ENCODE measurements at places on chromosomes 7 and 10.

DNA sequence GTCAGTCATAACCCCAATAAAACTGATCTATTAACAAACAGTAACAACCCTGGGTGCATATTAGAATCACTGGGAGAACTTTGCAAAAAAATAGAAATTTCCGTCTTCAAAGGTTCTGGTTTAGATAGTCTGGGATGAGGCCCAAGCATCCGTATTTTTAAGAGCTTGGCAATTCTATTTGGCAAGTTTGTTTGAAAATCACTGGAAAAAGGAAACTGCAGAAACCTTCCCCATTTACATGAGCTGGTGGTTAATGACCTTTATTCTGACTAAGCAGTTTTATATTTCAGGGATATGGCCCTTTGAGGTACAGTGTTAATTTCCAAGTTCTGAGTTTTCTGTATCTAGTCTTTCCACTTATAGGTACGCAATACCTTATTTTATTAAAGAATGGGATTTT is 115.8 kb upstream of the PRR15 start:
- DNase-seq, result no peak

DNA sequence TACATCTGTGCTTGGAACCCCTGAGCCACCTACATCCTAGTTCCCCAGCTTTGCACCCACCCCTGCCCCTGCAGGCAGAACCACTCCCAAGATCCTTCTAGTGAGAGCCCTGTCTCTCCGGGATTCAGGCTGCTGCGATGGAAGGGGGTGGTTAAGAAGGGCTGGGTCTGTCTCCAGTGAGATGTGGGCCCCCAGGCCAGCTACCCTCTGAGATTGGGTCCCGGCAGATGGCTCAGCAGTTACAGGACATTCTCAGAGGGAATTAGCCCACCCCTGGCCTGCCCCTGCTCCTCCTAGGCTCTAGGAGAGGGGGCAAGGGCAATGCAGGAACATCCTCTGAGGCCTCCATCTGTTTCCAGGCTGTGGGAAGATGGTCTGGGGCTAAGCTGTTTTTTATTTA is 27.7 kb downstream of the SLC29A3 start:
- no peak for DNase-seq

- no peak for DNase-seq
These were observed 293.2 kb downstream of the GRID1 start for GRCh38 chr10:86073199-86073977.

GRCh38 chr7:1692515-1693418 is 22.7 kb downstream of the ELFN1 start:
- no peak for DNase-seq

DNA sequence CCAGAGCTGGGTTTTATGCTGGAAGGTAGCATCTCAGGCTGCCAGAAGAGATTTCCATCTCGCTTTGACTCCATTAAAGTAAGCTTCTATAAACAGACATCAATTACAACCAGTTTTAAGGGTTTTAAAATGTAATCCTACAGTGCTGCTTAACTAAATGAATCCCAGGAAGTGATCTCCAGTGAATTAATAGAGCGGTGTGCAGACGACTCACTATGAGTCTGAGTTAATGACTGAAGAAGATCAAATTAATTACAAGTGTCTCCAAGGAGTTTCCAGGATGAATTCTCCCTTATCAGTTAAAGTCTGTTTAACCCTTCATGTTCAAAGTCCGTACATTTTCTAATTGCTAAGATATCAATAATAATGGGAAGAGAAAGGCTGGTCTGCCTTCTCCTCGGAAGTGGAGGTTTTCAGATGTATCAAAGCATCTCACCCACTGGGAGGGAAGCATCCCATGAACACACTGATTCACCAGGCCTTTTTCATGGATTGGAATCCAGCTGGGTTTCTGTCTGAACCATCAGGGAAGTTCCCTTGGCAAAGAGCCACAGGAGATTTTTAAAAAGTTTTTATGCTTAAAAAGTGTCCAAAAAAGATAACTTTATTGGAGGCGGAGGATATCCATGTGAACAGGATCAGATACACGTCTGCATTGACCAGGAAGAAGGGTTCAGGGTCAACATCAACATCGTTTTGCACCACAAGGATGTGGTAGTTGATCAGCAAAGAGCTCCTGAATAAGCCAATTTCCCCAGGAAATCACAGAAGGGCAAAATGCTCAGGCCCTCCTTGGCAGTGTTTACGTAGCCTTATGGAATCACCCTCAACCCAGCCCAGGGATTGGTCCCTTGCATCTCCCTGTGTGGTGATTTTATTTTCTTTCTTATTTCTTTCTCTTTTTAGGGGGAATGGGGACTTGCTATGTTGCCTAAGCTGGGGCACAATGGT is 288.2 kb downstream of the POU6F2 start:
- peak; percentile 45 for DNase-seq

DNA sequence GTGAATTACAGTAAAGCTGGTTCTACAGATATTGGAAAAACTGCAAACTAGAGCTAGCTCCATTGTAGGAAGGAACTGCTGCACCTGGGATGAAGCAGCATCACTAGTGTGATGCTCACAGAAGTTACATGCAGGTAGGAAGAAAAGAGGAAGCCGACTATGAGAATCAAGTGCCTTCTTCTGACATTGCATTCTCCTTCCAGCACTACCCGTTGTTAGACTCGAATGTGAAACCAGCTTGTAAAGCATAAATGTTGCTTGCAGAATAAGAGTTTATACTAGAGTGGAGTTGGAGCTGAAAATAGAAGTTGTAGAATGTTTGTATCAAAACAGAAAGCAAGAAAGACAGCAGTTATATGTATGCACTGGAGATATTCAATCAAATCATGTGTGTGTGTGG is 49.9 kb downstream of the TRIM24 start:
- DNase-seq, result no peak

- peak; percentile 38 for DNase-seq
These were observed 16.8 kb downstream of the OSBPL3 start for GRCh38 chr7:24963218-24963617.

- no peak for DNase-seq
These were observed 199.6 kb upstream of the HDAC9 start for GRCh38 chr7:18295781-18296423.

- no peak for DNase-seq
These were observed 320.5 kb downstream of the DGKB start for GRCh38 chr7:14582010-14582409.

GRCh38 chr7:49800031-49800430 is 26.6 kb downstream of the VWC2 start:
- DNase-seq, result no peak

DNA sequence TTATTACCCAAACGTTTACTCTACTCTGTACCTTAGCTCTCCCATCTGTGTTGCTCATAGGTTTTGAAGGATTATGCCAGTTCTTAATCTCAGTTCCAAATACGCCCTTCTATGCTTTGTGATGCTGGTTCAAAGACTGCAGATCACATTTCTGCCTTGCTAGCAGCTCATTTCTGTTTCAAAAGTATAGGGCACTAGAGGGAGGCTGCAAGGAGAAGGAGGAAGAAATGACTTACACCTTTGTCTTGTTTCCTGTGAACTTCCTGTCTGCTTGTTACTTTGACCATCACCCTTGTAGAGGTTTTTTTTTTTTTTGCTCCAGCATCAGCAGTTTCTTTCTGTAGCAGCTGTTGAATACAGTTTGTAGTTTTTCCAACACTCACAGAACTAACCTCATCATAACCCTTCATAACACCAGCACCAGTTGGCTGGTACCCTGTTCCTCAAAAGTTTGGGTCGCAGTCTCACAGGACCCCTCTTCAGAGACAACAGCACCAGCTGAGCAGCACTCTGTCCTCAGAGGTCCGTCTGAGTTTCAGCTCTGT is 16.5 kb downstream of the SLK start:
- no peak for DNase-seq

DNA sequence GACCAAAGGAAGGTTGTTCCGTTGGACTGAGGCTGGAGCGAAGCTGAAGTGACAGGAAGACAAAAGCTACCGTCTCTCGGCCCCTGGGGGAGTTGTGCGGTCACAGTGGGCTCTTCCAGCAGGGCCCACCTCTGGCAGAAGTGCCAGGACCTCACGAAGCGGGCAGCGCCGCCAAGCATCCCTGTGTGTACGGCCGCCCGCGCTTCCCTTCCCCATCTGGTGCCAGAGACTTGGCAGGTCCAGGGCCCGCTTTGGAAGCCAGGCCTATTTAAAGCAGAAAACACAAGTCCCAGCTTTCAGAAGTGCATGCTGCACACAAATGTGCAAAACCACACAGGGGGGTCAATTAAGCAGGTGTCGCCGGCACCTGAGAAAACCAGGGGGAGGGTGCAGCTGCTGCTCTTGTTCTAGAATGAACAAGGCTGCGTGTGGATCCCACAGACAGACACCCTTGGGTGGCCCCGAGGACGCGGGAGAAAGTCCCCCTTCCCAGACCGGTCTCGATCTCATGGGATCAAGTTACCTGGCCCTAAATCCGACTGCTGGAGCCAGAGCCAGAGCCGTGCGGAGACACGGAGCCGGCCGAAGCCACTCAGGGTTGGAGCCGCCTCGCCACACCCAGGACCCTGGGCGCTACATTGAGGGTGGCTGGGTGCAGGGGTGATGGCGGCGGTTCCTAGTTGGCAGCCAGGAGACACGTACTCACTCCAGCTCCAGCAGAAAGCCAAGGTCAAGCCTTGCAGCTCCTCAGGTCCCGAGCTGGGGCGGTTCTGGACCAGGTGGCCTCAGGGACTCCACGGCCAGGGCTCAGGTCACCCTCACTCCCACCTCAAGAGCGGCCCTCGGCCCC is 51.8 kb upstream of the PPP2R2D start:
- no peak for DNase-seq

- no peak for DNase-seq
These were observed 586.6 kb upstream of the MKI67 start for GRCh38 chr10:128712661-128713400.

DNA sequence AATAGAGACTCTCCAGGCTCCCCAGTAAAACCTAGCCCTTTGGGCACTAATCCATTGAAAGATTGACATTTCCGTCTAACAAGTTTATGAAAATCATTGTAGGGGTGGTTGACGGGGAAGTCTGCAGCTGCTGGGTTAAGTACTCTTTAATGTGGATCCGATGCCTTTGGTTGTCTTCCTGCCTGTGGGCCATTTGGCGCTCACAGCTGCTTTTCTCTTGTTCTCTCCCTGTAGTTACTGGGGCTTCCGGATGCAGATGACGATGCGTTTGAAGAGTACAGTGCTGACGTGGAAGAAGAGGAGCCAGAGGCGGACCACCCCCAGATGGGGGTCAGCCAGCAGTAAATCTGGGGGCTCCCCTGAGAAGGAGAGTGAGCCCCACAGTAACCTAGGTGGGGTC is 22.4 kb downstream of the MTURN start:
- DNase-seq, result no peak

GRCh38 chr7:111137296-111138192 is 46.6 kb downstream of the LRRN3 start:
- DNase-seq, result peak; percentile 24

GRCh38 chr10:133251388-133252222 is 13.9 kb downstream of the VENTX start:
- no peak for DNase-seq

GRCh38 chr10:113689057-113689456 is 9.3 kb downstream of the CASP7 start:
- DNase-seq, result no peak

DNA sequence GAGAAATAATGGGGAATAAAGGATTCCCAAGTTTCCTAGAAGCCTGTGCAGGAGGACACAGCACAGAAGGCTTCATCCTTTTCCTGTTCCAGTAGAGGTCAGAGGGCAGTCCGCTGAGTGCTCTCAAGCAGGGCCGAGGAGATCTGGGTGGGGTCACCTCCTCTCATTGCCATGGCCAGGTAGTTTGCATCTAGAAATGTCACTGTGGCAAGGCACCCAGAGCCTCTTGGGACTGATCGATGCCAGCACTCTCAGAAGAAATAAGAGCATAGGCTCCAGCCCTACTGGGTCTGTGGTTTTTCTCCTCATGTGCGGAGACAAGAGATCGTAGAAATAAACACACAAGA is 7.9 kb downstream of the NUB1 start:
- no peak for DNase-seq

GRCh38 chr10:4813496-4813895 is 12.5 kb upstream of the AKR1E2 start:
- no peak for DNase-seq

DNA sequence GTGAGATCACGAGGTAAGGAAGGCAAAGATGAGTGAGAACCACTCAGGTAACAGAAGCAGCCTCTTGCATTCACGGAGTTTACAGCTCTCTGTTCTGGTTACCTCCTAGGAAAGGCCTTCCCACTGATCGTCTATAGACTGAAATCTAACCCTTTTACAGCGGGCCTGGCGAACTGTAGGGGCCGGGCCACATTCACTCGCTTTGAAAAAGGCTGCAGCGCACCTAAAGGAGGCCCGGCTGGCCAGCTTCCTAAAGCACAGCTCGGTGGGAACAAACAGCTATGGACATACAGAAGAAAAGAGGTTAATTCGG is 565 bp downstream of the ATP5MK start:
- no peak for DNase-seq

DNA sequence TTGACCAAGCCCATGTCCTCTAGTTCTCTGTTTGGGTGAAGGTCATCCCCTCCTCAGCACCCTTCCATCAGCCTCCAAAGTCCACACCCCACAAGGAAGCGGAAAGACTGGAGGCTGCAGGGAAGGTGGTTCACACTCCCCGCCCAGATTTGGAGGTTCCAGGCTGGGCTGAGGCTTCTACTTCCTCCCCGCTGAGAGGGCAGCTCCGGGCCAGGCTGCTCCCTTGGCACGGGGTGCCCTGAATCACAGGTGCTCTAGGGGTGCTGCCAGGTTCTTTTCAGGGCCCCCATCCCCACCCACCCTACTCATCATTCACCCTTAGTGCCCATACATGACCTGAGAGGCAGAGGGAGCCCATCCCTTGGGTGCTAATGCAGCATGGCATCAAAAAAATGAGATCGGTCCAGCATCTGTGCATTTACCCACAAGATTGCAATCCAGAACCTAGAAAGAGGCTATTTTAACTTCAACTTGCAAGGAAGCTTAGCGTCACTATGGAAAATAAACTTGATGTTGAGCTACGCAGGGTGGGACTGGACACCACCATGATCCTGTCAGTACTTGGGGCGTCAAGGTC is 47.3 kb upstream of the ZMIZ1 start:
- DNase-seq, result no peak

- no peak for DNase-seq
These were observed 16.7 kb upstream of the DMBT1 start for GRCh38 chr10:122543676-122544445.

GRCh38 chr7:28705350-28705749 is 252.8 kb downstream of the TRIL start:
- no peak for DNase-seq

GRCh38 chr7:133364959-133365690 is 112.2 kb downstream of the EXOC4 start:
- peak; percentile 56 for DNase-seq

DNA sequence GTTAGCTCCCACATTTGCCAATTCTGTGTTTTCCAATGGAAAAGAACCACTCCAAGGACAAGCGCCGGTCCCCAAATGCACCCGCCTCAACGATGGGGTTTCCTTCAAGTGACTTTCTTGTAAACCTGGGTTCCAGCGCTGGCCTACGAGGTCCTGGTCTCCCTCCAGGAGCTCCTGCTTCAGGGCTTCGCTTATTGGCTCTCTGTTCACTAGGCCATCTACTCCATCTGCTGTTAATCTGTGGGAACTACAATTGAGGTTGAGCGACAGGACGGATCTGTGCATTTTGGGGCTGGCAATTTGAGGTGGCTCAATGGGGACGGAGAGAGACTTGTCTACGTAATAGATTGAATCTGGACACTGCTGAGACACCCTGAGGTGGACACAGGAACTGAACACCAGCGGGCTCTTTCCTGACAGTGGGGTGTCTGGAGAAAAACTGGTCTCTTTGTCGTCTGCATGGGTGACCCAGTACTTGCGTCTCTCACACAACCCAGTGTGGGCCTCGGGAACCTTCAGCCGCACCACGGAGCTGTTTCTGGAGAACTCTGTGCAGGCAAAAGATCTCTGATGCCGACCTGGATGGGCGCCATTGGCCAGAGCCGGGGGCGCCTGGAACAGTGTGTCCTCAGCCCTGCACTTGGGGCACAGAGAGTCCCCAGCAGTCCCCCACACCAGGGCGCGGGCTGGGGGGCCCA is 115.9 kb upstream of the ADAM12 start:
- peak; percentile 72 for DNase-seq

Measured in fibroblast of skin of abdomen (primary cell).